T-helper 17 cell (primary cell): ENCODE measurements at places on chromosomes 3 and 15.

DNA sequence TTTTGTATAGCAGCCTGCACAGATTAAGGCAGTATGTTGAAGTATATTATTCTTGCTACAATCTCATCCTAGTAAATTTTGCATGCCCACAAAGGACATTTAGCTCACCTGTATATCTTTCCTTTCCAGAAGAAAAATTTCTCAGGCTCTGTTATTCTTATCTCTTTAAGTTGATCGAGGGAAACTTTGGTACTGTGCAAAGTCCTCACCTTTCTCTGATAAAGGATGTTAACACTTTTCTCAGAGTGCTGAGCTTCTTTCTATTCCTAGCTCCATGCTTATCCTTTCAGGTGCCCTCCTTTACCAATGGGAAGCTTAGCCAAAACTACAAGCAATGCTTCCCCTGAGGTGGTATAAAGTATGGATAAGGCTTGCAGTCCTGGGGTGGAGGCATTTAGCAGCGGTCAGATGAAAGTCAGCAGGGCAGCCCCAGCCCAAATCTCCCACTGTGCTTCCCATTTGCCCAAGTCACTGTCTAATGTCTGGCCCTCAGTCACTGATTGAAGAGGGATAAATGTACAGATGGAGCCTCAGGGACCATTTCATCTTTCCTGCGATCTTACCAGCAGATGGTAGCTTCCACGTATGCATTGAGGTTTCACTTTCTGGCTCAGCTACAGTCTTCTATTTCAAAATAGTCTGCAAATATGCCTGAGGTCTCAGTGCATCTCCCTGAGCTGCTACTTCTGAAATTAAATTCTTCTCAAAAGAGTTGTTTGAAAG is 127.8 kb upstream of the P2RY1 start:
- no peak for DNase-seq

GRCh38 chr3:39190281-39191025 is 1.9 kb downstream of the XIRP1 start:
- no peak for DNase-seq

GRCh38 chr3:143208976-143209714 is 89.6 kb downstream of the CHST2 start:
- no peak for DNase-seq

- DNase-seq: no peak
Observed at GRCh38 chr15:51390966-51391422, 49.5 kb downstream of the GLDN start.

GRCh38 chr3:69671082-69671952 is 67.9 kb upstream of the MITF start:
- no peak for DNase-seq

GRCh38 chr3:141405025-141405424 is 36.7 kb downstream of the ZBTB38 start:
- no peak for DNase-seq

DNA sequence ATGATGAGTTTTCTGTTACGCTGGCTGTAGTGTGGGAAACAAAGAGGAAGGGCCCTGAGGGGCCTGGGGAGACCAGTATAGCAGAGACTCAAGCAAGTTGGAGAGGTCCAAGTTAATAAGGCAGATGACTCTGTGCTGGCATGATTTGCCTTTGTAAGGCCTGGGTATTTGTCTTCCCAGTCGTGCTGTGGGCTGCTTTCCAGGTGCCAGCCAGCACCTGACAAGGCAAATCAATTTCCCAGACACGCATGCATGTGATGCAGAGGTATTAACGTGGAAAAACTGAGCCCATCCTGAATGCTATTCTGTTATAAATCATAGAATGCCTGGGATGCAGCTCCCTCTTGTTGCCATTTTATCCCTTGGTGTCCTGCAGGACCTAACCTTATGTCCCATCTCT is 175.6 kb downstream of the MFSD1 start:
- DNase-seq: no peak

GRCh38 chr3:182007441-182007840 is 295.7 kb downstream of the SOX2 start:
- DNase-seq: no peak

- DNase-seq: no peak
Observed at GRCh38 chr3:124648551-124648950, 81.7 kb upstream of the UMPS start.

DNA sequence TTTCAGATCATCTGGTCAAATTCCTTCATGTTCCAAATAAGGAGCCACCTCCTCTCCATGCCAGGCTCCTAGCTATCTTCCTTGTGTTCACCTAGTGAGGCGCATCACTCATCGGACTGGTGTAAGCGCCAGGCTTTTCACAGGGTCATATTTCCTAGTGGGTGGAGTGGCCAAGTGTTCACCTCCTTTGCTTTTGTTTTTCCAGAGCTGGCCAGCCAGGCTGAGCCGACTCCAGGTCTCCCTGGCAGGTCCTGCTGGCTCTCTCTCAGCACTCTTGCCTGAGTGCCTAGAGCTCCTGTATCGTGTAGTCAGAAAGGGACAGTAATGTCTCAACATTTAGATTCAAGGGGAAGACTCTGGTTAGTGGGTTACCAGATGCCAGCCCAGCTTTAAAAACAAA is 31.0 kb downstream of the HEG1 start:
- no peak for DNase-seq

GRCh38 chr3:48286308-48286707 is 45.4 kb downstream of the ZNF589 start:
- DNase-seq: no peak

DNA sequence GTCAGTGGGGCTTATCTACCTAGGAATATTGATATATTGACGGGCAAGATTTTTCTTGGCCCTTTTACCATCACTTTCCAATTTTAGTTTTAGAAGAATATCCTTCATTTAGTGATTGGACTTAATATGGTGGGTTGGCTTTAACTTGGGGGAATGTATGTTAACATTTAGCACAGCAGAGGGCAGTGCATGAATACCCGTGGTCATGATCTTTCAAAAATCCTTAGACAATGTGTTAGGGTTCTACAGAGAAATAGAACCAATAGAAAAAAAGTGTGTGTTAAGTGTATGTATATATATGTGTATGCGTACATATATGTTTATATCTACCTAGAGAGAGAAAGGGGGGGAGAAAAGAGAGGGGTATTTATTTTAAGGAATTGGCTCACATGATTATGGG is 36.9 kb downstream of the GPR171 start:
- DNase-seq: no peak
